ENCODE measurements at places on chromosomes 6 and 20. TPM values are rescaled to one million over a fixed set of nuclear protein-coding genes. Genes with fewer than 3 reads are reported as not detected.

Gene SLC22A2
- total RNA-seq, result not detected

DNA sequence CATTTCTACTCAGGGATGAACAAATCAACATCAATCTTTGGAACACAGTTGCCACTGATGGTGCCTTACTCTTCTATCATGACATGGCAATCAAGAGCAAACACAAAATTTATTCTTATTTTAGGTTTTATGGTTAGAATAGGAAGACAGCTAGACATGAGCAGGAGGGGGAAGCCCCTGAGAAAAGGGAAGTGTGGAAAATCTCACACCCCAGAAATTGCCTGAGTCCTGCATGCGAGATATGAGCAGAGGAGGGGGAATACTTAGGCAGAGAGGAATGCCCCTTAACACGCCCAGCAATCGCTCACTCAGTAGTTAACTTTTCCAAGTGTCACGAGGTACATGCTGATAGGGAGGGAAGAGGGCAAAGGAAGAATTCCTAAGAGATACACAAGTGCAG lies 79.3 kb downstream of the PLG start:
- H3K4me3 ChIP-seq, result no peak overlapping the region
- H3K27ac ChIP-seq, result no peak overlapping the region
- no peak for DNase-seq
- no peaks in the 10 kb centered on the region for H3K36me3 ChIP-seq

DNA sequence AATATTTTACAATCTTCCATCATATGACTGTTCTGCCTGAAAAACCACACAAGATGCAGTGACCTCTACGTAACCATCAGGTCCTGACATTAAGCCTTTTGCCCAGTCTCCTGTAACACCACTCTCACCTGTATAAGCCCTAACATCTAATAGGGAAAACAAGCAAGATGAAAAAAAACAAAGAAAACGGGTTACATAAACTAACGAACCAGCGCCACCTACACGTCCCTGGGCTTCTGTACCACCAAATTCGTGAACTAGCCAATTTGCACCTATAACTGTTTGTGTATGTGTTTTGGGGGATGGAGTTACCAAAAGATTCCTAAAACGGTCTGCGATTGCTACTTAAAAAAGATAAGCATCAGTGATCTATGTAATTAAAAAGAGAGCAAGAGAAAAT lies 70.2 kb downstream of the BLOC1S5 start:
- H3K4me1 ChIP-seq, result peaks cover 42% of the 10 kb centered on the region
- H3K36me3 ChIP-seq, result no peaks in the 10 kb centered on the region
- H3K27me3 ChIP-seq, result no peaks in the 10 kb centered on the region
- H3K27ac ChIP-seq, result no peak overlapping the region

DNA sequence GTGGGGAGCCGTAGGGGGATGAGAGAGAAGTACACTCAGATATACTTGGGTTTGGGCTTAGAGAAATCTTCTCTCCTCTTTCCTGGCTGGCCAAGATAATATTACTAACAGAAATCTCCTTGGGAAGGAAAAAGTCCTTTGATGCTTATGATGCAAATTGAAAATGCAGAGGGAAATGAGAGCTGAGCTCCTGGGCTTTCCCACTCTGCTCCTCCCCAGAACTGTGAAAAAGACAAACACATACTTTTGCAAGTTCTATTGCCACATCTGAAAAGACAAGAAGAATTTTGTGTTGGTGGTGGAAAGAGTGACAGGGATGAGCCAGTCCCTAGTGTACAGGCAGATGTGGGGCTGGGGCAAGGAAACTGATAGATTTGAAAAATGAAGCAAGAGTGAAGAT lies 185.9 kb downstream of the ANKRD60 start:
- H3K27ac ChIP-seq, result no peak overlapping the region
- H3K36me3 ChIP-seq, result no peaks in the 10 kb centered on the region
- H3K27me3 ChIP-seq, result peaks cover 58% of the 10 kb centered on the region
- no peak for DNase-seq
- no peak overlapping the region for H3K4me3 ChIP-seq
- no peaks in the 10 kb centered on the region for H3K4me1 ChIP-seq

DNA sequence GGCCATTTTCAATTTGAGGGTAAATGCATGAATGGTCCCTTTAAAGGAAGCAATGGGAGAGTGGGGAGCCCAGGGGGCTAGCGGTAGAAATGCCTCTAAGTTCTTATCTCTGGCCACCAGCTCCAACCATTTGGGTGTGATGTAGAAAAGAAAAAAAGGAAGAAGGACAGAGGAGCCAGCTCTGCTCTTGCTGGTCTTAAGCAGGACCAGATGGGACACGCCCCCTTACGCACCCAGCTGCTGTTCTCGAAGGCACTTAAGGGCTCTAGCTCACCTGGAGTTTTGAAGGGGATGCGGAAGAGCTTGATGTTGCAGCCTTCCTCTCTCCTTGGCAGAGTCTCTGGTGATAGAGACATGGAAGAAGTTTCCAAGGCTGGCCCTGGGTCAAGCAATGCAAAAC lies 59.5 kb upstream of the RNF144B start:
- H3K27ac ChIP-seq, result no peak overlapping the region
- no peaks in the 10 kb centered on the region for H3K27me3 ChIP-seq
- no peak for DNase-seq

- no peak for DNase-seq
- H3K36me3 ChIP-seq, result peaks cover 24% of the 10 kb centered on the region
- H3K27ac ChIP-seq, result peak overlapping the region; percentile 7
- no peaks in the 10 kb centered on the region for H3K4me1 ChIP-seq
These were observed 68.6 kb downstream of the CDK19 start for GRCh38 chr6:110746680-110747079.

GRCh38 chr6:22024973-22025467 lies 271.8 kb downstream of the PRL start:
- no peak for DNase-seq
- H3K4me3 ChIP-seq, result no peak overlapping the region
- H3K27ac ChIP-seq, result peak overlapping the region; percentile 93

Gene FOXQ1
- 0.53 TPM for total RNA-seq

- no peaks in the 10 kb centered on the region for H3K4me1 ChIP-seq
- peaks cover 16% of the 10 kb centered on the region for H3K36me3 ChIP-seq
- no peak for DNase-seq
- H3K4me3 ChIP-seq, result no peak overlapping the region
- H3K27me3 ChIP-seq, result no peaks in the 10 kb centered on the region
These were observed 8.7 kb upstream of the HUS1B start for GRCh38 chr6:665403-666267.

DNA sequence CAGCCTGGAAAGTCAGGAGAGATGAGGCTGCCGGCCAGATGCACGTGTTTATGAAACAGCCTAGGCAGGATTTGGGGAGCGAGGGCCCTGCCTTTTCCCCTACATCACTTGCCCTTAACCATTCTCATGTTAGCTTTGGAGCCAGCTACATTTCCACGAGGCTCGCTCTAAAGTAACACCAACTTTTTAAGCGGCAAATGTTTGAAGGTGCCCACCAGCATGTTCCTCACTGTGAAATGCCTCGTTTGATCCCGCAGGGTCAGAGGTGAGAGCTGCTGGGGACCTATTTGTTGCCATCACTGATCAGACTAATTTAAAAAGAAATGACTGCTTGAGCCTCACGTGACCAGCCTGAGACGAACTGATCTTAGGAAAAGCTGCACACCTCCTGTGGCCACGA lies 51.6 kb upstream of the DACT2 start:
- H3K4me1 ChIP-seq, result peaks cover 17% of the 10 kb centered on the region
- no peak overlapping the region for H3K4me3 ChIP-seq
- H3K36me3 ChIP-seq, result peaks cover under 1% of the 10 kb centered on the region
- DNase-seq, result no peak

DNA sequence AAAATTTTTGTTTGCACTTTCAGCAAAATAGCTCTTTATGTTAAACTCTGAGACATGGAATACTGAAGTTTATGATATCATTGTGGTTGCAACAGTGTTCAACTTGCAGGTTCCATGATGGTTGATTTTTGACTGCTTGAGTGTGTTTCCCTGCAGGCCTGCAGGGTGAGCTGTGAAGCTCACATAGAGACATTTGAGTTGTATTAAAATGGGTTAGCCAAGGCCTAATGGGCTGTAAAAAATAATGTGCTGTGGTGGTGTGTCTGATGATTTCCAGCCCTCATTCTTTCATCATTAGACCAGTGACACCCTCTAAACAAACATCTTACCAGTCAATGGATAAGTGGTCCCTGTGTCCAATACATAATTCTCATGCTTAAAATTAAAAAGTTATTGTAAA lies 321.4 kb downstream of the FARS2 start:
- H3K4me1 ChIP-seq, result peaks cover 4% of the 10 kb centered on the region
- no peaks in the 10 kb centered on the region for H3K27me3 ChIP-seq
- H3K36me3 ChIP-seq, result peaks cover 8% of the 10 kb centered on the region
- no peak overlapping the region for H3K27ac ChIP-seq
- no peak for DNase-seq

Gene ELOVL5
- 110 TPM for total RNA-seq

GRCh38 chr6:158633127-158633526 lies 11.4 kb downstream of the DYNLT1 start:
- H3K27me3 ChIP-seq, result no peaks in the 10 kb centered on the region
- peaks cover 39% of the 10 kb centered on the region for H3K36me3 ChIP-seq
- DNase-seq, result no peak
- H3K4me3 ChIP-seq, result no peak overlapping the region
- H3K27ac ChIP-seq, result peak overlapping the region; percentile 56

Gene CASS4
- 0.67 TPM for total RNA-seq

- H3K27me3 ChIP-seq, result no peaks in the 10 kb centered on the region
- peaks cover 35% of the 10 kb centered on the region for H3K36me3 ChIP-seq
- no peak for DNase-seq
These were observed 25.4 kb upstream of the MRPS10 start for GRCh38 chr6:42243046-42243445.

DNA sequence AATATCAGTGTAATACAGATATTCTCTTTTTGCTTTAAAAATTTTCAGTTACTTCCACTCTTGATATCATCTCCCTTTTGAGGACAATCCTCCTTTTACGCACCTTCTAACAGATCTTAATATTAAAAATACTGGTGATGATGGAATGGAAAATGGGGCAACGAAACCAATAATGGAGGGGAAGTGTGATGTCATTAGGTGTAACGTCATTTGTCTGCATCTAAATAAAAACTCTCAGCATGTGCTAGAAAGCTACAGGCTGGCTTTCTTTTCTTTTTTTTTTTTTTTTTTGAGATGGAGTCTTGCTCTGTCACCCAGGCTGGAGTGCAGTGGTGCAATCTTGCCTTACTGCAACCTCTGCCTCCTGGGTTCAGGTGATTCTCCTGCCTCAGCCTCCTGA lies 66.5 kb downstream of the IYD start:
- H3K27me3 ChIP-seq, result no peaks in the 10 kb centered on the region
- H3K27ac ChIP-seq, result no peak overlapping the region
- peaks cover 2% of the 10 kb centered on the region for H3K36me3 ChIP-seq
- no peak overlapping the region for H3K4me3 ChIP-seq
- DNase-seq, result no peak
- H3K4me1 ChIP-seq, result peaks cover 15% of the 10 kb centered on the region

GRCh38 chr20:63095718-63096654 lies 89.2 kb upstream of the BHLHE23 start:
- DNase-seq, result peak; percentile 5
- peaks cover 50% of the 10 kb centered on the region for H3K27me3 ChIP-seq
- H3K36me3 ChIP-seq, result no peaks in the 10 kb centered on the region
- H3K4me3 ChIP-seq, result no peak overlapping the region
- no peaks in the 10 kb centered on the region for H3K4me1 ChIP-seq

DNA sequence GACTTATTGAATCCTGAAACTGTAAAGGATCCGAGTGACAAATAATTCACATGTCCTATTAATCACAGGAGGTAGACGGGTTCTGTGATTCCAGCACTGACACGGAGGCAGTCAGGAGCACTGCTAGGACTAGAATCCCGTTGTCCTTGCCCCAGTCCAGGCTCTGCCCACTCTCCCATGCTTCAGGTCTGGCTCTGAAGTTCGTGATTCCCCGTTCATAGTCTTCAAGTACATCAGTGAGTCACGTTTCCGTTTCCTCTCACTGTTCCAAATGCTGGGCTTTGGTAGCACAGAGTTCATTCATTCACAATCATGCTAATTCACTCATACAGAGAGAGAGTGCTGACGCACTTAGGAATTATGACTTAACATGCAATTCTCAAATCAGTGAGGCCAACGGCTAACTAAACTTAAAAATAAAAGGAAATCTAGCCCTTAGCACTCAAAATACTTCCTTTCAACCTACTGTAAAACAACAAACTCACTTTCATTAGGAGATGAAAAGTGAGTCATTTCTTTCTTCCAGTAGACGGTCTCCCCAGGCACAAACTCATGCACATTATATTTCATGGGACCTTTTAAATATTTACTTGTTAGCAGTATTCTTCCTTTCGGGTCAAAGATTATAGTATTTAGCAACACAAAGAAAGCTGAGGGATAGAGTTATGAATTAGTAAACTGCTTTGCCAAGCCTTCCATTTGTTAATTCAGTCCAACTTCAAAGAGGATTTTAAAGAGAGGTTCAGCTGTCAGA lies 94.0 kb upstream of the NHSL1 start:
- H3K36me3 ChIP-seq, result no peaks in the 10 kb centered on the region
- H3K4me1 ChIP-seq, result peaks cover 27% of the 10 kb centered on the region
- H3K27me3 ChIP-seq, result no peaks in the 10 kb centered on the region
- H3K4me3 ChIP-seq, result peak overlapping the region; percentile 6
- DNase-seq, result no peak

Gene PLA2G7
- 0.49 TPM for total RNA-seq

- H3K27ac ChIP-seq, result peak overlapping the region; percentile 80
- H3K4me3 ChIP-seq, result peak overlapping the region; percentile 66
- peaks cover 48% of the 10 kb centered on the region for H3K4me1 ChIP-seq
These were observed 161.4 kb downstream of the TBXT start for GRCh38 chr6:166005944-166006899.

All from mesothelial cell of epicardium (in vitro differentiated cells).